ENCODE measurements at places on chromosomes 5 and 9.

DNA sequence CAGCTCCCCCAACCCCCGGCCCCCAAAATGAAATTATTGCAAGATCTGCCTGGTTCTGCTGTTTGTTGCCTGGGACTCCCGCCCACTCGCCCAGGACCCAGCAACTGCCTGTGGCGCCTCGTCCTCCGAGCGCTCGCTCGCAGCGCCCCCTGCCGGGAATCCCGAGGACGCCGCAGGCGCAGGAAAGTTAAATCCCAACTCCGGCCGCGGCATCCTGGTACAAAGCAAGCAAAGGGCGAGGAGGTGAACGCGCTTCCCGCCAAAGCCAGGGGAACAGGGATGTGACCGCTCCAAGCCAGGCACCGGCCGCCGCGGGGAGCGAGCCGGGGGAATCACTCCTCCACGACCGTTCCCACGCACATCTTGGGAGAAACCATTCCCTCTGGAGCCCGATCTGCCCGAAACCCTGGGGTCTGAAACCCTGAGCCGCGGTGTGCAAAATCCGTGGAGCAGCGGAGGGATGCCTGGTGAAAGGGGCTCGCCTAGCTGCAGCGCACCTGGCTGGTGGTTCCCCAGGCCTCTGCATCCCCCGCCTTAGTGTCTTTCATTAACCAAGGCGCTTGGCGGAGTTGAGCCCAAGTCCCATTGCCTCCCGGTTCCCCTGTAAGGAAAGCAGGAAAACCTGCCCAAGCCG, 1.3 kb downstream of the SEMA5A start:
- DNase-seq = peak; percentile 19

GRCh38 chr5:5658226-5658625, 235.7 kb downstream of the ICE1 start:
- DNase-seq = no peak

DNA sequence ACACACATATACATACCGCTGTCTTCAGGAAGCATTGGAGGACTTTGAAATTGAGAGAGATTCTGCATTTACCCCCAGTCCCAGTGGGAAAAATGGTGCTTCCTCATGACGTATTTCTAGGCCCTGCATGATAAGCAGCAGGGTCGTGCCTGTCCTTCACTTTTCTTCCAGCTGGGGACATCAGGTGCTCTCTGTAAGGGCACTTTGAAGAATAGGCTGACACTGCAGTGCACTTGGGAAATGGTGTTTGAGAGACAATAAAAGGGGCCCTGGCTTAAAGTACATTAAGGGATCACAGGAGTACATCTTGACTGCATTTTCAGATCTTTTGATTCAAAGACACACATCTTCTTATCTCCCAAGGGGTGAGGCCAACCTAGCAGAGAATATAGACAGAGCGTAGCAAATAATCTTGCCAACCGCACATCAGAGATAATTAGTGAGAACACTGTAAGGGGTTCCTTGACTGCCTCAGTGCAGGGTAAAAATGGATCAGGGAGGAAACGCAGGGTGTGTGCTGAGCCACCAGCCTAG, 437.9 kb downstream of the CSNK1G3 start:
- DNase-seq = no peak

GRCh38 chr9:116162241-116162781, 8.7 kb downstream of the PAPPA start:
- DNase-seq = no peak

DNA sequence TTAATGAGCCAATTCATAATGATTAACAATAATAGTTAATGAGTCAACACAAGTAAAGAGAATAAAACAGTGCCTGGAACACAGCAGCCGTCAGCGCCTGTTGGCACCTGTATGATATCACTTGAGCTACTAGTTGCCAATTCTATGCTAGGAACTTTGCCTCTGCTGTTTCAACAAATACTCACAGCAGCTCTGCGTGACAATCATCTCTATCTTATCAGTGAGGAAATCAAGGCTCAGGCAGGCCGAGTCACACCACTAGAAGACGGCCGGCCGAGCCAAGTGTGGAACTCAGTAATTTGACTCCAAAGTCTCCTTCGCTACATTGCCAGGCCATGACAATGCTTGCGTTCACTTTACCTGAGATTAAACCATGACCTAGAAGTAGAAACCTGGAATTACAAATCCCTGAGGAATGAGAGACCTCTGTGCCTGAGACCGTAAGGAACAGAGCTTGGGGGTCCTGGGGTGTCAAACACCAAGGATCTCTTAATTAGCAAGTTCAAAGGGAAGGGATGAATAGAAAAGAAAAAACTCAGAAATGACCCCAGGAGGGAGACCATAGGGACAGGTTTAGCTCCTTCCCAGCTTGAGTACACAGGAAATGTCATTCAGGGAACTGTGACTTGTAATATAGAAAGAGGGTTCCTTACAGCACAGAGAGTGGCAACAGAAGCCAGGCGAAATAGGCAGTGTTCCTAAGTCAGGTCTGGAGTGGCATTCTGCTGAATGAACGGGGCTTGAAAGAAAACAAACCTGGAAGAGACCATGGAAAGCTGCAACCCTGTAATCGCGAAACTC, 109.1 kb downstream of the SUSD1 start:
- DNase-seq = no peak

All from HL-60 (cell line).